ENCODE measurements at places on chromosomes 16 and 17.

DNA sequence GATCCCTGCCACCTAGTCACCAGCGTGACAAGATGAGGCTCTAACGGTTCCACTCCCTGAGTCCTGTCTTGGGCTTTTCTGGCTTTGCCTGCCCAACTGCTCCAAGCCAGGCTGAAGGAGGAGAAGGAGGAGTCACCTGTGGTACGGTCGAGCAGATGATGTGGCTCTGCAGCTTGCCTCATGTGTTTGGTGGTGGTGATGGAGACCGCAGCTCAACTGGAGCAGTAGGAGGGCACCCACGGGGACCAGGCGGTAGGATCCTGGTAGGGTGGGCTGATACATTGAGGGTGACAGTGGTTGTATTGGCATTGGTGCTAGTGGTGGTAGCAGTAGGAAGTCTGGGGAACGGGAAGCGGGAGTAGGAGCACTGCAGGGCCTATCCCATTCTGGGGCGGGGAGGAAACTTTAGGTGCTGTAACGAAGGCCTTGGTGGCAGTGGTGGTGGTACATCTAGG, 202.8 kb upstream of the WSB1 start:
- no peak for DNase-seq

DNA sequence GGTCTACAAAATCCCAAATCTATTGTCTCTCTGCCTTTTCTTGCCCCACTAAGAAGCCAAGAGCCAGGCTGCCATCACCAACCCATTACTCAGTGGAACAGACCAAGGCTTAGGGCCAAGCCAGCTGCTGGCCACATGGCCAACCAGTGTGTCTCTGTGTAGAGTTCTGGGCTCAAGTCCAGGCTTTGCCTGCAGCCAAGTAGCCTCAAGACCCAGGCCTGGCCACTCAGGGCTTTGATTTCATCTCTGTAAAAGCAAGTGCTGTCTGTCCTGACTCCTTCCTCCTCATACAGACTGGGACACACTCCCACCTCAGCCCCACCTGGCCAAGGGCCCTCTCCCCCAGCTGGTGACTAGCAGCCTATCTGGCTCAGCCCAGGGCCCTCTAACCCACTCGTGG, 14.6 kb downstream of the SREBF1 start:
- peak; percentile 80 for DNase-seq

DNA sequence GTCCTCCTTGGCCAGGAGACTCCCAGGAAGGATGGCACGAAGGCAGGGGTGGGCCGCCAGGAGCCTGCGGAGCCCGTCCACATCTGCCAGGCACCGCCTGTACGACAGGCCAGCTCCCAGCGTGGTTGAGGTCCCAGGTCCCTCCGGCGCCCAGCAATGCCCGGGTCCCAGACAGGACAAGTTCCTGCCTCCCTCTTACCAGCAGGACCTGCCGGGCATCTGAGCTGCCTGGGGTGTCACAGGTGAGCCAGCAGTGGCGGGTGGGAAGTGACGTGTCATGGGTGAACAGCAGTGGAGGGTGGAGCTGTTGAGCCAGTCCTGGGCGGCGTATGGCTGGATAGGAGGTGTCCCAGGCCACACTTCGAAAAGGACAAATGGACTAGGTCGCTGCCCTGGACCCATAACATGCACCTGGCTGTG, 15.7 kb upstream of the BAHCC1 start:
- DNase-seq: no peak

DNA sequence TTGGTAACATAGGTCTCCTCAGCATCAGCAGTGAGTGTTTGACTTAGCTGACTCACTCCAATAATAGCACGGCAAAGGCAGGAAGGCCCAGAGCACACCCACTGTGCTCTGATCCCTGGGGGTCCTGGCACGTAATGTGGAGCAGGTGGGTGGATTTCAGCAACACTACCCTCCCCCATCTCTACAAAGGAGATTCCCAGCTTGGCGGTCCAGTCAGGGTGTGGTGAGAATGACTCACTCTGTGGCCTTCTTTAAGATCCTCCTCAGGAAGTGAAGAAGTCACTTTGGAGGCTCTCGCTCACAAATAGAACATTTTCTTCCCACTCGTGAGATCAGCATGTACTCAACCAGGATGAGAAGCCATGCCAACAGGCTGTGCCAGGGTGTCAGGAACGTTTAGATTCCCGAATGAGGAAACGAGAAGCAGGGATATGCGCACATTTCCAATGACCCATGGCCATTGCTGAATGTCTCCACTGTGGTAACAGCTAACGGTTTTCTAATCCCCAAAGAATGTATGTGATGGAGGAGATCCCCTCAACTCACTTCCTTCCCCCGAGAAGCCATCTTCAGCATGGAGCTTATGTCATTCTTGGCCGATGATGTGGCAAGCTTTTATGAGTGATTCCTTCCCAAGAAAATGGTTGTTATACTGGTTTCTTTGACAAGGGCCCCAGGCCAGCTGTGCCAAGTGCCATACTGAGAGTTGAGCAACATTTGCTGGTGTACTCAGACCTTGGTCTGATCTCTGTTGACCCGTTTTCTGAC, 365.2 kb downstream of the C16orf95 start:
- DNase-seq: peak; percentile 98

DNA sequence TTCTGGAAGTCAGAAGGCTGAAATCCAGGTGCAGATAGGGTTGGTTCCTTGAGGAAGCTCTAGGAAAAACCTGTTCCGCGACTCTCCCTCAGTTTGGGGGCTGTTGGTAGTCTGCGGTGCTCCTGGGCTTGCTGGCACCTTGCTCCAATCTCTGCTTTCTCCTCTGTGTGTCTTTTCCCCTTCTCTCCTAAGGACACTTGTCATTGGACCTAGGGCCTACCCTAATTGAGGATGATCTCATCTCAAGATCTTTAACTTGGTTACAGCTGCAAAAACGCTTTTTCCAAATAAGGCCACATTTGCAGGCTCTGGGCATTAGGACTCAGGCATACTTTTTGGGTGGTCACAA, 12.9 kb upstream of the CACNG4 start:
- no peak for DNase-seq

DNA sequence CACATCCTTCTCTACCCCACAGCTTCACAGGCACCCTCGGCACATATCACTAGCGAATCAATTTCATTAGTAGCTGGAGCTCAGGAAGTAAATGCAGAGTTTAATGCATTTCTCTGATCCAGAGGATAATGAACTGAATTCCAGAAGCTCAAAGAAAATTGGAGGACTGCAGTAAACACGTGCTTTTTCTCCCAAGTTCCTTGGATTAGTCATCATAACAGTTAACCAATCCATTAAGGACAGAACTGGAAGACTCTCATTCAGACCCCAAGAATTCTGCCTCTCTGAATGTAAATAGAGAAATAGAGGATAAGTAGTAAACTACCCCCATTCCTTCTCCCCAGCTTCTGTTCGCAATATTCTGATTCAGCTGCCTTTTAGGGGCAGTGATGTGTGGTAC, 40.7 kb downstream of the DUSP14 start:
- peak; percentile 44 for DNase-seq
